Activated naive CD8-positive, alpha-beta T cell treated with anti-CD3 and anti-CD28 coated beads, Interleukin-2, amount 50 U/mL, for 24 hours (primary cell): ENCODE measurements at places on chromosomes 3 and 15.
A peak's percentile ranks its signal among the peaks of the same experiment; 100 is the strongest.

- no peak for DNase-seq
Observed at GRCh38 chr3:139671863-139672646, 5.7 kb downstream of the NMNAT3 start.

DNA sequence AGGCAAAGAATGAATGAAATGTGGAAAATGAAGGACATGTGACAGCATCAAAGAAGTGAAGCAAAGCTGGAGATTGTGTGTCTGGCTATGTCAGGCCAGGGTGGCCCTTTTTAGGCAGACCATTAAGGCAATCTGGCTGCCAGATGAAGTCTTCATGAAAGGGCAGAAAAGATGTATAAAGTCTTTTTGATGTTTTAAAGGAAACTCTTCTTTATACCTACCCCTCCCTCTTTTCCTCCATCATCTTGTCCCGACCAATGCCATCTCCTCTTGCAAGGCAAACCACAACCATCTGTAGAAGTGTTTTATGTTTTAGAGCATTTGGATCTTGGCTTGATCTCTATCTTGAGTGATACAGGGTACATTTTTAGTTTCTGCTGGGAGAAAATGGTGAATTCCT, 259.2 kb downstream of the LSAMP start:
- DNase-seq, result no peak

- no peak for DNase-seq
Observed at GRCh38 chr3:18775501-18775900, 350.4 kb upstream of the SATB1 start.

DNA sequence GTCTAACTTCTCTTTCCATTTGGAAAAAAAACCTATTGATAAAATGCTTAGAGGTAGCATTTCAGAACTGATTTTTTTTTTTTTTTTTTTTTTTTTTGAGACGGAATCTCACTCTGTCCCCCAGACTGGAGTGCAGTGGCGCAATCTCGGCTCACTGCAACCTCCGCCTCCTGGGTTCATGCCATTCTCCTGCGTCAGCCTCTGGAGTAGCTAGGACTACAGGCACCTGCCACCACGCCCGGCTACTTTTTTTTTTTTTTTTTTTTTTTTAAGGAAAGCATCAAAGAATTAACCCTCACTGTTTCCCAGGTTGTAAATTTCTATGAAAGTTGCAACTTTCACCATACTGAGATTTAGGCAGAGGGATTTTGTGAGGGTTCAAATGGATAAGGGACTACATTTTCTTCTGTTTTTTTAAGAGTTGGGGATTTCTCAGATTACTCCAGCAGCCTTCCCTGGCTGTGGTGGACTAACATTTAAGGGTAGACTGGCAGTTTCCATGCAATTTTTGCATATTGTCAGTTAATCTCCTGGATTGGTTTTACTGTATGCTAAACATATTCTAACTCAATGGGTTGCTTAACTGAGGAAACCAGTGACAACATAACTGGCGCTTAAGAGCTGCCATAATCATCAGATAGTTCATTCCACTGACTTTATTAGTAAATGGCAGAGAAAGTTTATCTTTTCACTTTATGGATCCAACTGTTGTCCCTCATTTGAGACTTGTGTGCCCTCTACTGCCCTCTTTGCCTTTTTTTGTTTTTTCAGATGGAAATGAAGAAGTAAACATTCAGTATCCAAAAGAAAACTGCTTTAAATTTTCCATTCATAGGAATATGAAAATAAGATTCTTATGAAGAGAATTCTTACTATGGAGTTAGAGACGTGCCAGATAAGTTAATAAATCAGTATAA, 93.7 kb downstream of the NPTN start:
- DNase-seq, result no peak

DNA sequence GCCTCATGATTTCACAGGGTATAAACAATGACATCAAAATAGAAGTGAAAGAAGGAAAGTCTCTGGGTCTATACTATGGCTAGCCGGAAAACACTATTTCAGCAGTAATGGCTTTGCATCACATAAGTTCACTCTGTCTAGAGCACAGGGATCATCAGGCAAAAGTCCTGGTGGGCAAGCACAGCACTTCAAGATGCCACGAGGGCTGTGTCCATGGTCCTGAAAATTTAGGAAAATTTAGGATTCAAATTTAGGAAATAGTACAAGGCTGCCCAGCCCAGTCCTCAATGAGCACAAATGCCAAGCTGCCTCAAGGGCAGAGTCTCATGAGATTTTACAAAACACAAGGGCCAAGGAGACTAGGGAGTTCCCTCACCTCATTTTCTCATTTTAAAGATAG, 54.1 kb downstream of the RORA start:
- no peak for DNase-seq

DNA sequence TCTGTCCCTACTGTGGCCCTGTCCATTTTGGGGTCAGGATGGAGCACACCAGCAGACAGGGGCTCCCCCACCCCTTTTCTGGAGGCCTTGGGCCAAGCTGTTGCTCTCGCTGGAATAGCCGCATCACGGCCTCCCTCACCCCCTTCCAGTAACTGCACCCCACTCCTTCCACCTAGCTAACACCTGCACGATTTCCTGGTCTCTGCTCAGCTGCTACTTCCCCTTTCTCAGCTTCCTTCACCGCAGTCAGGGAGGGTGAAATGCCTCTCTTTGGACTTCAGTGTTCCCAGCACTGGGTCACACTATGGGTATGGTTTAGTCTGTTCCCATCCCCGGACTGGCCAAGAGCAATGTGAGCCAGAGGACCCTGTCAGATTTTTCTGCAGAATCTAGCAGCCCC, 400.2 kb downstream of the MCTP2 start:
- DNase-seq, result no peak

DNA sequence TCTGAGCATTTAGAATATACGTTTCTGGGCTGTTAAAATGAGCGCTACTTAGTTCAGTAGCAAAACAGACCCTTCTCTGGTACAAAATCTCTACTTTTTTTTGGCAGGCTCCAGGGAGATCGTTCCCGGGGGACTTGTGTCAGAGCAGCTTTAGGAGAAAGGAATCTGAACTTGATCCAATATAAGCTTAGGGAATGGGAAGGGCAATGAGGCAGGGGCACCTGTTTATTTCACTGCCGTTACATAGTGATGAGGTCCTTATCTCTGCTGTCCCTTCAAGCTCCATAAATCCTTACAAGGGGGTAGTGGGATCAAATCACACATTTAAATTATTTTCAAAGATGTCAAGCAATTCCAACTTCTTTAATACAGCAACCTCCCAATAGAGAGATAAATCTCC, 128.7 kb upstream of the BNIP2 start:
- DNase-seq, result no peak

- no peak for DNase-seq
Observed at GRCh38 chr3:160780245-160780644, 24.2 kb downstream of the PPM1L start.

GRCh38 chr3:33787328-33788009, 11.0 kb upstream of the PDCD6IP start:
- DNase-seq, result peak; percentile 40

DNA sequence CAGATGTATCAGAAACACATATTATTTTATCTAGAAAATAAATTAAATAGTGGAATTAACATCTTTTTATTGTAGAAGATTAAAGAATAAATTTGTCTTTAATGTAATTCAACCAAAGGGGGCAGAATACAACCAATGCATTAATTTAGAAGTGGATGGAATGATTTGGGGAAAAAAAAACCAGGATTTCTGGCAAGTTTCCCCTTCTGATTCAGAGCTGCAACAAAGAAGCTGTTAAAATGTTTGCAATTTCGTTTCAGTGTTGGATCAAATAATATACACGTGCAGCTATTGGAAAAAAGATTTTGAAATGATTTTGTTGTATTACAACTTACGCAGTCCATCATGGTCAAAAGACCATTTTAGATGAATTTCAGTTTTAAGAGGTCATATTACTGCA, 71.6 kb upstream of the ZNF280D start:
- DNase-seq, result no peak

GRCh38 chr3:169657351-169658124, 6.0 kb downstream of the MECOM start:
- no peak for DNase-seq

- DNase-seq, result no peak
Observed at GRCh38 chr15:80185152-80185551, 32.4 kb downstream of the FAH start.

DNA sequence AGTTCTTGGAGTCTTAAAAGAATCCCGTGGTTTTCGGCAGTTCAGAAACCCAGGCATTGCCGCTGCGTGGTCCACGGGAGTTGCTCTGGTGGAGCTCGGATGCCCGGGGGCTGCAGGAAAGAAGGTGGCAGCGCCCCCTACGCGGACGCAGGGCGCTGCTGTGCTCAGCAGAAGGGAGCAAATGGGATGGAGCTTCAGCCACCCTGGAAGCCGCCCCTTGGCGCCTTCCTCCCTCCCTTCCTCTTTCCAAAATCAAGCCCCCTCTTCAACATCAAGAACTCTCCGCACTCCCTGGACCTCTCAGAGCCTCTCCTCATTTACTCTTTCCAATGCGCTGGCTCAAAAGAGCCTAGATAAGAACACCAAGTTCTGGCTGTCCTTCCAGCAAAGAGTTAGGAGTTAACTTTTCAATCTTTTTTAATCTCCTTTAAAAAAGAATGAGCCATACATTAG, 880 bp upstream of the CHRNA7 start:
- DNase-seq, result no peak

DNA sequence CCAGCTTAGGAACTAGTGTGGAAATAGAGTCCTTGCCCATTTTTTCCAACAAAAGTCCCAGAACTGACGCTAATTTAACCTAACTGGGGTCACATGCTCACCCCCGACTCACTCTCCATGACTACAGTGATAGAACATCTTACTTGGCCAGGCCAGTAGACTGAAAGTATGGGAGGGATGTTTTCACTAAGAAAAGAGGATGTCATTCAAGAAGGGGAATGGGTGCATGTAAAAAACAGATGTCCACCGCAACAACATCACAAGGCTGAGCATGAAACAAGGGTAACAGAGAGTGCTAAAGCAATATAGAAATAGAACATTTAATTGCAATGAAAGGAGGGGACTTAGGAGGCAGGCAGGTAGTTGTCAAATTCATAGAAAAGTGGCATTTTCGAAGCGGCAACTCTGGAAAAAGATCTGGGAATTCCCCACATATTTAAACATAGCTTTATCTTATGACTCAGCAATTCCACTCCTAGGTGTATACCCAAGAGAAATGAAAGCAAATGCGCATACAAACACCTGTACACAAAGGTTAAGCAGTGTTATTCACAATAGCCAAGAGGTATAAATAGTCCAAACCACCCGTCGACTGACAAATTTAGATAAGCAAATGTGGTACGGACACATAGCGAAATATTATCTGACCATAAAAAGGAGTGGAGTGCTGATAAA, 41.1 kb upstream of the UBE2E2 start:
- DNase-seq, result no peak

- no peak for DNase-seq
Observed at GRCh38 chr3:27607370-27607769, 114.8 kb downstream of the EOMES start.
